ENCODE measurements at places on chromosomes 1 and 21.
A peak's percentile ranks its signal among the peaks of the same experiment; 100 is the strongest.

- DNase-seq = no peak
Observed at GRCh38 chr1:91948501-91949355, 473 bp upstream of the BRDT start.

GRCh38 chr1:240092301-240093119 is 827 bp downstream of the FMN2 start:
- DNase-seq = no peak

GRCh38 chr1:81525085-81525484 is 275.6 kb upstream of the ADGRL2 start:
- DNase-seq = no peak

DNA sequence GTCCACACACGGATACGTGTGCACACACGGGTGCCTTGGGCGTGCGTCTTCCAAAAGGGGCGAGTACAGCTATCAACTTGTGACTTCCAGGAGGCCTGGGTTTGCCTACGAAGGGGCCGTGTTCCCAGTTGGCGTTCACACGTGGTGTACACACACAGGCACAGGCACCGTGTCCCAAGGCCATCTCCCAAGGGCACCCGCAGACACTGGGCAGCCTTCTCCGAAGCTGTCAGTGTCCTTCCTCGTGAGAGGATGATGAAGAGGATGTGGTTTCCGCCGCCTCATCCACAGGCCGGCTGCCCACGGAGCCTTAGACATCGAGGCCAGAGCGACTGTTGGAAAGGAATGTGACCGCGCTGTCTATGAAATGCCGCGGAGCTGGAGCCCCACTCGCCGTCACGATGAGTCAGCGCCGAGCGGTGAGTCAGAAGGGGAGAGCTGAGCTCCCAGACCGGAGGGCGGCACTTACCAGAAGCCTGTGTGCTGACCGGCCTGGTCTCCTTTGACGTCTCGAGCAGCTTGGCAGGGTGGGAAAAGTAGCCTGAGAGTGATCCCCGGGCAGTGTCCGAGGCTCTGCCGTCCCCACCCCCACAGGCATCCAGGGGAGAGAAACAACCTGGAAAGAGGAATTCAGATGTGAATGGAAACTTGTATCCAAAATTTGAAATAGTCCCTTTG is 141.4 kb upstream of the ARHGEF16 start:
- peak; percentile 88 for DNase-seq

- no peak for DNase-seq
Observed at GRCh38 chr1:43449708-43450069, 4.0 kb downstream of the HYI start.

DNA sequence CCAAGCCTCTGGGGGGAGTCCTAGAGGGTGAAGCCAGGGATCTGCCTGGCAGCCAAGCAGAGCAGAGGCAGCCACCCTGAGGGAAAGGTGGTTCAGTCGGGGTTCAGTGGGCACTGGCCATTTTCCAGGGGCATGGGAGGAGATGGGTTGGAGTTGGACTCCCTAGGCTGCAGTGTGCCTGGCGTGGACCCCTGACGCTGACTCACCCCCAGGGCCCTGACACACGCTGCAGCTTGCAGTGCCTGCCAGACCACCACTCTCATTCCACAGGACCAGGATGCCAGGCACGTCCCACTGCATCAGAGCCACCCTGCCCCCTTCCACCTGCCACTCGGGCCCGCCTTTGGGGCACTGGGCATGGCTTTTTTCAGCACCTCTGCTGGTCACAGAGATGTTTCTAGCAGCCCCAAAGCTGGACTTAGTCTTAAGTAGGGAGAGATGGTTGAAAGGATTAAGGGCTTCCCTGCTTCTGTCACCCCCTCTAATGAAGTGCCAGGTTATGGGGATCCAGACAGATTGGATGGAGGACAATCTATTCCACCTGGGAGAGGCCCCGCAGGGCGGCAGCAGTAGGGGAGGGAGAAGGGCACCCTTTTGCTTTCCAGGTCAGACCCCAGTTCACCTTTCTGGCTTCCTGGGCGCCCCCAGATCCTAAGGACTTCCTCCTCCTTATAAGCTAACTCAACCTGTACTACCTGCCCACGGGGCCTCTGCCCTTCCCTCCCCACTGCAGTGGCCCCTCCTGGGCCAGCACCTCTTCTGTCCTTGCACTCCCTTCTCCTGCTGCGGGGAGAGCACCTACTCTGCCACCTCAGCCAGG is 1.6 kb downstream of the SYT2 start:
- DNase-seq = no peak

- no peak for DNase-seq
Observed at GRCh38 chr1:111615870-111616715, 3.5 kb upstream of the RAP1A start.

- DNase-seq = no peak
Observed at GRCh38 chr1:12038356-12039163, 19.3 kb downstream of the MIIP start.

GRCh38 chr1:56710646-56711045 is 65.5 kb downstream of the PRKAA2 start:
- DNase-seq = no peak

GRCh38 chr1:220873087-220873486 is 6.2 kb upstream of the HLX start:
- DNase-seq = no peak

- no peak for DNase-seq
Observed at GRCh38 chr1:174225499-174226204, 66.3 kb downstream of the RABGAP1L start.

- no peak for DNase-seq
Observed at GRCh38 chr1:20070357-20070756, 363 bp downstream of the PLA2G5 start.

DNA sequence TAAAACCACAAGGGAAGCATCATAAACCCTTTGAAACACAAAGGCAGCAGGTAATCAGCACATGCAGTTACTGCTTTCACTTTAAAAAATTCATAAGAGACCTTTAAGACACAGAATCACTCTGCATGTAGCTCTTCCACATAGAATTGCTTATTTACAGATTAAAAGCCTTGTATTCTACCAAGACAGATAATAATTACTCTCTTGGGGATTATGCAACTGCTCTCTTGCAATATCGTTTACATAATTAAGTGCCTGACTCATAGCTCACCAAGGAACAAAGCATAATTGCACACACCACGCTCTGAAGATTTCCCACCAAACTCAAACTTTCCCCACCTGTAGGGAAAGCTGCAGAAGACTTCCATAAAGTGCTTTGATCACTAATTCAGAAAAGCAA is 87.9 kb downstream of the VAV3 start:
- no peak for DNase-seq

- no peak for DNase-seq
Observed at GRCh38 chr1:18869847-18870594, 10.6 kb upstream of the TAS1R2 start.

- DNase-seq = no peak
Observed at GRCh38 chr1:221488550-221488949, 253.3 kb downstream of the DUSP10 start.

- no peak for DNase-seq
Observed at GRCh38 chr1:198295971-198296370, 139.2 kb downstream of the NEK7 start.

- no peak for DNase-seq
Observed at GRCh38 chr1:6269296-6269695, 8.4 kb upstream of the GPR153 start.

DNA sequence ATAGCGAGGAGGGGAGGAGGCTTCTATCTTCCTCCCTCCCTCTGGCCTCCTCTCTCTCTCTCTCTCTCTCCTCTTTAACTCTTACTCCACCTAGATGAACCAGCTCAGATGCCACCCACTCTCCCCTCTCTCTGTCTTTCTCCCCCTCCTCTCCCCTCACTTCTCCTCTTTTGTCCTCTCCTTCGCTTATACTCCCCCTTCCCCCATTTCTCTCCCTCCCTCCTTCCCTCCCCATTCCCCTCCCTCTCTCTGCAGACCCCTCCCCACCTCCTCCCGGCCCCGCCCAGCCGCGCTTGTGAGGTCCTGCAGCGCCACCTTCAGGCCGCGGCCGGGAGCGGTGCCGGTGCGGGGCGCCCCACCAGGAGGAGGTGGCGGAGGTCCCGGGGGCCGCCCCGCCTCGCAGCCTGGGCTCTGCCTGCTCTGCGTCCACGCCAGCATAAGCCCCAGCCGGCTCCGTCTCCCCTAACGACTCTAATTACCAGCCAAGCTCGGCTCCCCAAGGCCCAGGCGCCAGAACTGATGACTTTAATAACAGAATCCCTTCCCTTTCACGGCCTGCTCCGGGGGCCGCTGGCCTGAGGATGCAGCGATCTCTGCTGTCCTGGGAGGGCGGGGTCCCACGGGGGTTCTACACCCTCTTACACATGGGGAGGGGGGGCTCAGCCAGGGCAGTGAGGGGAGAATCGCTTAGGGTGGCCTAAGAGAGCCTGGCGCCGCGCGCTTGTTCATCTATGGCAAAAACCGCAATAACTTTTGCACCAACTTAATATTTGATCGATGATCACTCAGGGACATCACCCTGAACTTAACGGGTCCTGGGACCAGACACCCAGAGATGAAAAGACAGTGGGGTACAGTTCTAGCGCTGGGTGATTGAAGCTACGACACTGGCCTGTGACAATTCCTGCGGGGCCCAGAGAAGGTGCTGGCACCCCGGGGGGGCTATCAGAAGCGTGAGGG is 637.3 kb downstream of the MATN1 start:
- no peak for DNase-seq

GRCh38 chr1:30099587-30100523 is 623.5 kb downstream of the MATN1 start:
- DNase-seq = no peak

DNA sequence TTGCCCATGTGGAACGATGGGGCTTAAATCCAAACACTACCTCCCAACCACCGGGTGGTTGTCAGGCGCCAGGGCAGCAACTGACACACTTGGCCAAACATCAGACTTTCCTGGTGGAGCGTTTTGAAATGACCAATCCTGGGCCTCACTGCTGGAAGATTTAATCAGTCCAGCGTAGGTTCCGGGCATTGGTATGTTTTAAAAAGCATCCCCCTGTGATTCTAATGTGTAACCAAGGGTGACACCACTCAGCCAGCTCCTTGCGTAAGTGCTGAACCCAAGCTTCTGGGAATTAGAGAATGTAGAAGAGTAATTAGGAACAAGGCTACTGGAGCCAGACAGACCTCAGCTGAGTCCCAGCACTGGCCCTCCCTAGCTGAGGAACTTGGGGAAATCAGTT is 44.8 kb upstream of the KAZN start:
- no peak for DNase-seq

- no peak for DNase-seq
Observed at GRCh38 chr1:87336623-87337067, 8.0 kb downstream of the LMO4 start.

DNA sequence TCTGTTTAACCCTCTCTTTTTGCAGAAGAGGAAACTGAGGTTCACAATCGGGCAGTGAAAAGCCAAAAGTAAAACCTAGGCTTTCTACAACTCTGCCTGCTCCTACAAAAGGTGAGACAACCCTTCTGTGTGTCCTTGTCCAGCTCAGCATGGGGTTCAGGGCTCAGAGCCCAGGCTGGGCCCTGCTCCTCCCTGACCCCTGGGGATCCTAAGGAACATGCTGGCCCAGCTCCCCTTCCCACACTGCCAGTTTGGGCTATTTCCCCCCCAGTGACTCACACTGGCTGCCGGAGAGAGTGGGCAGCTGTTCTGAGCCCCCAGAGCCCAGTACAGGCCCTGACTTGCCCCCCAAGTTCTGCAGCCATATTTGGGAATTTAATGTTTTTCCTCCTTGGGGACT is 8.9 kb downstream of the FAM229A start:
- no peak for DNase-seq

- peak; percentile 54 for DNase-seq
Observed at GRCh38 chr1:923131-923990, at the start of gene SAMD11. Gene SAMD11, plus strand, starts transcription at chr1:923923. Its CDS starts 509 bp downstream, at chr1:924432.

DNA sequence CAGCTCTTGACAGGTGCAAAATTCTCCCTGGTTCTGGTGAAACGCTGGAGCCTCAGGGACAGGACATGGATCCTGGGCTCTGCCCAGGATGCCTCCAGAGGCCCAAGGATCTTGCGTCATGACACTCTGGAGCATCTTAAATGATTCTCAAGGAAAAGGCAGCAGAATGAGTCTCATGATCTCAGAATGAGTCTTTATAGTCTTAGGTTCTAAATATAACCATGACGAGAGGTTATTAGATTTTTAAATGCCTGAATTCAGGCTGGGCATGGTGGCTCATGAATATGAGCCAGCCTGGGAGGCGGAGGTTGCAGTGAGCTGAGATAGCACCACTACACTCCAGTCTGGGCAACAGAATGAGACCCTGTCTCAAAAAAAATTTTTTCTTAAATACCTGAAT is 55.5 kb downstream of the ECE1 start:
- DNase-seq = no peak

- no peak for DNase-seq
Observed at GRCh38 chr1:63363014-63363413, 4.4 kb upstream of the ALG6 start.
